CD8-positive, alpha-beta T cell (primary cell): ENCODE measurements at places on chromosomes 6 and 20.
A peak's percentile ranks its signal among the peaks of the same experiment; 100 is the strongest.

- peak; percentile 21 for DNase-seq
Measured at GRCh38 chr20:36465109-36466080, 75.9 kb upstream of the MYL9 start.

GRCh38 chr6:34115403-34115795 lies 30.5 kb downstream of the GRM4 start:
- DNase-seq = no peak

GRCh38 chr20:47257256-47257655 lies 99.2 kb downstream of the ZMYND8 start:
- no peak for DNase-seq

GRCh38 chr6:131787766-131788712 lies 19.8 kb upstream of the ENPP1 start:
- no peak for DNase-seq

- DNase-seq = peak; percentile 68
Measured at GRCh38 chr20:50110141-50111047, 2.6 kb downstream of the UBE2V1 start.

DNA sequence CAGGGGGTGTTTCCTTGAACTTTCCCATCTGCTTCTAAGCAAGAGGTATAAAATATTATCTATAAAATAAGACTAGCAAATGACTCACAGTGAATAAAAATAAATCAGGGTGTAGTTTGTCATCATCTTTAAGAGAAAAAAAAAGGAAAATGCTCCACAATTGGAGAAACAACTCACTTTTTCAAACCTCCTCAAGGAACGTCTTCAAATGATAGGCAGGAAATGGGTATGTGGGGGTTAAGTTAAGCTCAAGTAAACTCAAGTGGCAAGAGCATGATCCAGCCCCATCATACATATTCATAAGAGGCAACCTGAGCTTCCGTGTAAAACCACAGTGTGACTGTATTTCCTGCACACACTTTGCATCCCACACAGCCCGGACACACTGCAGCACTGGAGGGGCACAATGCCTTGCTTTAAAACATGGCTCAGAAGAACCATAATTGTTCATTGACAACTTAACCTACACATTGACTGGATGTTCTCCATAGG lies 58.5 kb upstream of the CEP85L start:
- peak; percentile 61 for DNase-seq

GRCh38 chr6:165077876-165078275 lies 231.5 kb downstream of the C6orf118 start:
- DNase-seq = no peak

GRCh38 chr6:156822747-156823206 lies 45.6 kb downstream of the ARID1B start:
- DNase-seq = no peak

- peak; percentile 38 for DNase-seq
Measured at GRCh38 chr6:15879371-15880261, 216.8 kb upstream of the DTNBP1 start.

DNA sequence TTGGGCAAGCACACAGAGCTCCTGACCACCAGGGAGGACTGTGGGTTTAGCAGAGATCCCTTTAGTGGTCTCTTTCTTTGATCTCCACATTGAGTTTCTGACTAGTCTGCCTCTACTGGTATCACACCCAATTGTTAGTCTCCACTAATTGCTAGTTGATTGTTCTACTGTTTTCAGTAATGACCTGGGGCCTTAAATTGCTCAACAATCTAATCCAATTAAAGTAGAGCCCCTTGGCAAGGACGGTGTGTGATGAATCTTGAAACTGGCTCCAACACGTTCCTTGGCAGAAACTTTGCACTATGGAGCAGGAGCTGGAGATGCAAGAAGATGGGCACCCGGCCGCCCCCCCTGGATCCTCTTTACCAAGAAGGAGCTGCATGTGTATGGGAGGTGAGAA lies 12.3 kb downstream of the FAM50B start:
- no peak for DNase-seq

DNA sequence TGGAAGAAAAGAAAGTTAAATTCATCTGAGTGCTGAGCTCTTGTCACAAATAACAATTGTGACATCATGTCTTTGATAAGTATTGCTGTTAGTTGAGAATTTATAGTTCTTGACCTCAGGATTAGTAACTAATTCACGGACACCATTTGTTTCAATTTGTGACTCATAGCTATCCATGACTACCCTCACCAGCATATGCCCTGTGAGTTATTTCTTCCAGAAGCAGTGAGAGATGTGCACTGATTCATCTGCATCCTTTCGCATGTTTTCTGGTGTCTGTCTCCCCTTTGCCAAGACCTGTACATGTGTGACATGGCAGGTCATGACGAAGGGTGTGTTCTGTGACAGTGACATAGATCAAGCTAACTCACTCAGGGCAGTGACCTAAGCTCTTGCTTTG lies 86.9 kb downstream of the SOBP start:
- DNase-seq = no peak

DNA sequence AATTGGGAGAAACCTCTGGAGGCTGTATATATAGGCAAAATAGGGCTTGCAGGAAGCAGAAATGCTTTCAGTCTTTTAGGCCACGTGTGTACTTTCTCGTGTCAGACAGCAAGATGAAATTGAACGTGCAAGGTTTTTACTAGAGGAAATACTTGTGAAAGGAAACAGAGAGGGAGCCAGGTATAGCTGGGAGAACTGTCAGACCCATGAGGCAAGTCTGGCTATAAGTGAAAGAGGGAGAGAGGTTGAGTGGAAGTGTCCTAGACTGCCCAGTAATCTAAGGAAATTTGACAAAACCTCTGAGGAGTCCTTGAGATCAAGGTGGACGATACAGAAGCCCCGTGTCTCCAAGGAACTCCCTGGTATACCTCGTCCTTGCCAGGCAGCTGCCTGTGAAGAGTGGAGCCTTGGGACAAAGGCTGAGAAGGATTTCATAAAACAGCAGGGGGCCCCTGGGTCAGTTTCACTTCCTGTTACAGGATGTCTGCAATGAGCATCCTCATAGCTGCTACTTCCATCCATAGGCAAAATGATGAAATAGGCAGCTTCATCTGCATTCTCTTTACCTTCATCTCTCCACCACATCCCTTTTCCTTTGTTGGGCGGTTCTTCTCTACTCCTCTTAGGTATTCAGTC lies 114.4 kb upstream of the MAP3K7 start:
- no peak for DNase-seq

DNA sequence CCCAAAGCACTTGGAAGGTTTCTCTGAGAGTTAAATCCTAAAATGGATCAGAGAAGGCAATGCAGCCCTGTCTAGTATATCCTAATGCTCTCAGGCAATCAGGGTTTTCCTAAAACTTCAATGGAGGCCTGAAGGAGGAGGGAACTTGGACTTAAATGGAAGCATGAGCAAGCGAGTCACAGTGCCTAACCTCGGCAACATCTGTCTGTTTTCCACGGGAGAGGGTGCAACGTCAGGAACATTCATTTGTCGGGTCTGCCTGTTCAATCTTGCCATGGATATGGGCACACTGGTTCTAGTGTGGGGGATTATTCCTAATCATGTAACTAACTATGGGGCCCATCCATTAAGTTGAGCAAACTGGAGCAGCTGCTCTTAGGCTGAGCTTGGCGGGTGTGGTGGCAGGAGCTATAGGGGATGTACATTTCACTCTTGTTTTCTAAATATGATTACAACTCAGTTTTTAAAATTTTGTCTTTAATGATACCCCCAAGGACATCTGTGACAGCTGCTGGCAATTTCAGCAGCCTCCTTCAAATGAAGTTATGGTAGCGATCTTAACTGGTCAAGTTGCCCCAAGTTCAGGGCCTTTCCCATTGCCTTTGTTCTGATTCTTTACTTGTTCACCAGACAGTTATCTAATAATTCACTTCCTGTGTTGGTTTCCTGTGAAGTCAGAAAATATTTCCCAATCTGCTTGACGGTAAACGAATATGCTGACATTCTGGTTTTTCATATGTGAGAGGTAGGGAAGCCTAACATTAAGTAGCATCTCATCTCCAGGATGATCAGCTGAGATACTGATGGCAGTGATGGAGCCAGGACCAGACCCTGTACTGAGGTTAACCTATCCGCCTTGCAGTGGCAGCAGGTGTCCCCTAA lies 21.6 kb downstream of the DSE start:
- DNase-seq = no peak

- no peak for DNase-seq
Measured at GRCh38 chr6:119285908-119286625, 63.5 kb downstream of the MAN1A1 start.

- no peak for DNase-seq
Measured at GRCh38 chr20:35698298-35699126, 640 bp downstream of the NFS1 start.

GRCh38 chr6:116948533-116949304 lies 71.7 kb downstream of the RFX6 start:
- DNase-seq = no peak

DNA sequence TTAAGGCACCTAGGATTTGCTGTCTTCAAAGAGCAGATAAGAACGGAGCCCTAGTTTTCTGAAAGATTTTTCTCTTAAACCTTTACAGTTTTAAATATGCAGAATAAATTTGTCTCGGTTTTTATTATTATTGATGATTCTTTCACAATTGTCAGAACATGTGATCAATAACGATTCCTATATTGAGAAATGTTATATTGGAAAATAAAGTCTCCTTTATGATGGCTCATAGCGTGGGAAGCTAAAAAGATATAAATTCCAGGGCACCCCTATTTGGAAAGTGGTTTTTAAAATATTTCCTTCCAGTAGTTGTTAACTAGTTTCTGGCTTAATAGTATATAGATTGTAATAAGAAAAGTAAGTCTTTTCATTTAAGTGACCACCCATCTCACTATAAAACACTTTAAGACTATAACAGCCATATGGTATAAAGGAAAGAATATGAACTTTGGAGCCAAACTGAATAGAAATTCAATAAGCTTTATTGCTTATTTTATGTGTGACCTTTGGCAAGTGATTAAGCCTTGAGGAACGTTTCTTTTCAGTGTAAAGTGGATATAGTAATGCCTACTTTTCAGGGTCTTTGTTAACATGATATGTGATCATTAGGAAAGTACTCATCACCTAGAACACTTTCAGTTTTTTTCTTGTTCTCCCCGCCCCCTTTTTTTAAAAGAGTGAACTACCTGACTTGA lies 369.6 kb downstream of the LAMA2 start:
- DNase-seq = no peak

- no peak for DNase-seq
Measured at GRCh38 chr6:159094444-159095252, 49.9 kb upstream of the TAGAP start.

- no peak for DNase-seq
Measured at GRCh38 chr20:54340667-54341081, 132.8 kb downstream of the PFDN4 start.

- DNase-seq = no peak
Measured at GRCh38 chr6:92784235-92784634, 635.1 kb downstream of the EPHA7 start.

DNA sequence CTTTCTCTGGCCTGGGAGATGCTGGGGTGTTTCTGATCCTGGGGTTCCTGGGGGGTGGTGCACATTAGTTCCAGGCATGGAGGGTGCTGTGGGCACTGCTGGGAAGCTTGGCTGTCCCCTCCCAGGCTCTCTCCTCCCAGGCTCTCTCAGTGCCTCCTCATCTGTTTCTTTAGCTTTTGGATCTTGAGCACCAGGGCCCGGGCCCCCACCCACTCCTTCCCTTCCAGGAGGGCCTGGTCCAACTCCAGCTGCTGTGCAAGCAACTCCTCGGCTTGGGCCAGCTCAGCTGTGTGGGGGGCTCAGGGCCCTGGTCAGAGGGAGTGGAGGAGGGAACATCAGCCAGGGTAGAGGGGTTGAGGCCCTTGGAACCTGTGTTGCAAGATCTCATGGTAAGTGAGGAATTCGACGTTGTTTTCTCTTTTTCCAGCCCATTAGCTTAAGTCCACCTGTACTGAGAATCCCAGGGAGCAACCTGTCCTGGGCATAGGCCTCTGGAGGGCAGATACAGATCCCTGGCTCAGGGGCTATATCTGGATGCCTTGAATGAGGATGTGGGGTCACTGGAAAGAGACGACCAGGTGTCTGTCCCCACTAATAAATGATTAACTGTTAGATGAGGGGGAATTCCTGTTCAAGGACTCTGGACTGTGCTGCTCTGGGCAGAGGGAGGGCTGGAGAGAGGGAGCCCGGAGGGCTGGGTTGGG lies 34.5 kb upstream of the HLA-A start:
- no peak for DNase-seq

GRCh38 chr6:128259029-128259724 lies 261.2 kb downstream of the PTPRK start:
- DNase-seq = no peak

DNA sequence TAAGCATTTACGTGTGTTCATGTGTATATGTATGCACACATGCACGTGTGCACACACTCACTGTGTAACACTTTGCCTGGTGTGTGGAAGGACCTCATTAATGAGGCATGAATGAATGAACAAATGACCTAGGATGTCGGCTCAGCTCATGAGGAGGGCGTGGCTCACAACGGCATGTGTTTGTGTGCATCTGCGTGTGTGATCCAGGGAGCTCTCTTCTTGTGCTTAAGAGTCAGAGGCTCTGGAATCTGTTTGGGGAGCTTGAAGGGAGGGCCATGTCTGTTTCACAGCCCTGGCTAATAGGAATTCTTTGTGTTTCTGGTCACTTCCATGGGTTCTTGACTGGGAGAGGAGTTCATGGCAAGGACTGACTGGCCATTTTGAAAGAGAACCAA lies 32.7 kb downstream of the TOX2 start:
- DNase-seq = no peak

GRCh38 chr20:59322585-59323454 lies 22.4 kb downstream of the EDN3 start:
- DNase-seq = no peak

DNA sequence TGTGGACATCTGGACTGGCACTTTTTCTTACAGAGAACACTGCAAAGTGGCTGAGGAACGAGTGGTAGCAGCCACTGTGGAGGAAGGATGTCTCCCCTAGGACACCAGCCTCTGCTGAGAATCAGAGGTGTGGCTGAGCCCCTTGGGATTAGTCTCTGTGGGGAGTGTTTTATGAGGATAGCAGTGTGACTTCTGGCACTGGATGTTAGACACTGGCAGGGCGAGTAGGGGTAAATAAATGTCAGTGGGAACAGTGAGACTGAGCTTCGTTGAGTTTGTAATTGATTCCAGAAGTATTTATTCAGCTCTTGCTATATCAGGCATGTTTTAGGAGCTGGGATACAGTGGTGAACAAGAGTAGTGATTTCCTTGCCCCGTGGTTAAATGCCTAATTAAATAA lies 124.0 kb downstream of the JARID2 start:
- no peak for DNase-seq

- DNase-seq = no peak
Measured at GRCh38 chr6:88220493-88220892, 54.3 kb upstream of the CNR1 start.
